Fibroblast of lung (primary cell): ENCODE measurements at places on chromosomes 3 and 15. TPM values are rescaled to one million over a fixed set of nuclear protein-coding genes. Genes with fewer than 3 reads are reported as not detected.

- DNase-seq = peak; percentile 44
Observed at GRCh38 chr3:133038089-133038730, at the start of gene TMEM108. TSS of gene TMEM108 (plus strand) at chr3:133038391.

GRCh38 chr15:29533647-29534046, 264.0 kb upstream of the NSMCE3 start:
- no peak for DNase-seq

DNA sequence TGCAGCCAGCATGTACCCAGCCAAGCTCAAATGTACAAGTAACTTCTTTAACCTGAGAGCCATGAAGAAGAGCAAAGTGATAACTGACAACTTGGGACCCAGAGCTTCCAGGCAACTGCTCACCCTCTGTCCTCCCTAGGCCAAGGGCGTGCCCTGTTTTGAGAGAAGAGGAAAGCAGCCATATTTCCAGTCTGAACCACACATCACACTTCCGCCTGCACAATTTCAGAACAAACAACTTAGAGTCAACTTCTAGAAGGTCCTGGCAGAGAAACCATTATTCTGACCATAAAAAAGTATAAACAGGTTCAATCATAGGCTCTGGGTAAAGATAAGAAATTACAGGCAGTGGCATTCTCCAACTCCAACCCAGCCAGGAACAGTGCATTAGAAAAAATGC, 50.1 kb downstream of the ITGB5 start:
- DNase-seq = no peak

DNA sequence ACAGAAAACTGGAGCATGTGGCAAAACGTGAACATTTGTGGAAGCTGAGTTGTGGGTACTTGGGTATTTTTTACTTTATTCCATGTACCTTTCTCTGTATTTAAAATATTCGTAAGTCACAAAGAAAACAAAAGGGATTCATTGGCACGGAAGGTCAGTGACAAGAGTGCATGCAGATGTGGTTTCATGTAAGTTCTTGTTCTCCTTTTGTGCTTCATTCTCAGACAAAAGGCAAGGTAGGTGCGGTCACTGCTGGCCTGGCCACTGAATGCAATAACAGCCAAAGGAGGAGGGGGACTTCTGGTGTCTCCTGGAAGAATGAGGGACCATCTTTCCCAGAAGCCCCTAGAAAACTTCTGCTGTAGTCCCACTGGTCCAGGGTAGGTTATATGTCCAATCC, 200.0 kb upstream of the TOPAZ1 start:
- no peak for DNase-seq

DNA sequence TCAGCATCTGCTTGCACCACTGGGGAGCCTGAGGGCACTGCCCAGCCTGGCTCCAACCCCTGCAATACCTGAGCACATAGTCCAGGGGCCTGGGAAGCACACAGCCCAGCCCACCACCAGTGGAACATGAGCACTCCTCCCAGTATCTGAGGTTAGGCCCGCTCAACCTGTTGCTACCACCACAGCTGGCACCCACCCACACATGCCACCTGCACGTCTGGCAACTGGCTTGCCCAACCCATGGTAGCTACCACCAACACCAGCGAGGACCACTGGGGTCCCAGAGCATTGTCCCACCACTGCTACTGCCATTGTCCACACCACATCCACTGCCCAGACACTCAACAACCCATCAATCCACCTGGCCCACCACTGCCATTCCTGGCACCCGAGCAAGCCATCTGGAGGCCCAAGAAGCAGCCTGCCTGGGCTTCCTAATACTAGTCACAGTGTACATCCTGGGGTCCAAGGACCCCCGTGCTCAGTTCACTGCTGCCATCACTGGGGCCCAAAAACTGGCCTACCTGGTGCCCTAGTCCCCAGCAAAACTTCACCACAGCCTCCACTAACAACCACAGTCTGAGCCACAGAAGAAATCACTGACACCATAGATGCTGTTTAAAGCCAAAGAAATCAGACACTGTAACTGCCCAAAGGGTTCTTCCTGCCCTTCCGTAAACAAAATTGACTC, 62.1 kb upstream of the TBC1D23 start:
- DNase-seq = no peak

- DNase-seq = peak; percentile 60
Observed at GRCh38 chr3:146625186-146625775, 20.1 kb upstream of the PLSCR5 start.

Gene SLC9A9
- 33.9 and 74.0 TPM in 2 replicates for total RNA-seq
